ENCODE measurements at places on chromosomes 4 and X.

GRCh38 chrX:104172788-104173187, 6.5 kb downstream of the FAM199X start:
- H3K27ac ChIP-seq: no peak overlapping the region
- peaks cover 5% of the 10 kb centered on the region for H3K4me1 ChIP-seq
- H3K36me3 ChIP-seq: peaks cover 12% of the 10 kb centered on the region
- H3K4me3 ChIP-seq: no peak overlapping the region

GRCh38 chrX:131262738-131263679, 26.1 kb downstream of the IGSF1 start:
- DNase-seq: no peak
- H3K36me3 ChIP-seq: no peaks in the 10 kb centered on the region
- no peak overlapping the region for H3K4me3 ChIP-seq
- H3K4me1 ChIP-seq: no peaks in the 10 kb centered on the region
- no peak overlapping the region for H3K27ac ChIP-seq

- no peak overlapping the region for H3K4me3 ChIP-seq
- no peaks in the 10 kb centered on the region for H3K27me3 ChIP-seq
Measured at GRCh38 chr4:139642364-139642763, 23.3 kb upstream of the MGST2 start.

GRCh38 chr4:77123411-77123810, 33.6 kb upstream of the CCNG2 start:
- no peak overlapping the region for H3K4me3 ChIP-seq
- peaks cover 18% of the 10 kb centered on the region for H3K4me1 ChIP-seq
- H3K36me3 ChIP-seq: no peaks in the 10 kb centered on the region
- no peak overlapping the region for H3K27ac ChIP-seq

- no peak for DNase-seq
- H3K4me1 ChIP-seq: no peaks in the 10 kb centered on the region
- no peaks in the 10 kb centered on the region for H3K36me3 ChIP-seq
- no peaks in the 10 kb centered on the region for H3K27me3 ChIP-seq
- no peak overlapping the region for H3K27ac ChIP-seq
Measured at GRCh38 chr4:138702190-138702824, 313.3 kb upstream of the NOCT start.

DNA sequence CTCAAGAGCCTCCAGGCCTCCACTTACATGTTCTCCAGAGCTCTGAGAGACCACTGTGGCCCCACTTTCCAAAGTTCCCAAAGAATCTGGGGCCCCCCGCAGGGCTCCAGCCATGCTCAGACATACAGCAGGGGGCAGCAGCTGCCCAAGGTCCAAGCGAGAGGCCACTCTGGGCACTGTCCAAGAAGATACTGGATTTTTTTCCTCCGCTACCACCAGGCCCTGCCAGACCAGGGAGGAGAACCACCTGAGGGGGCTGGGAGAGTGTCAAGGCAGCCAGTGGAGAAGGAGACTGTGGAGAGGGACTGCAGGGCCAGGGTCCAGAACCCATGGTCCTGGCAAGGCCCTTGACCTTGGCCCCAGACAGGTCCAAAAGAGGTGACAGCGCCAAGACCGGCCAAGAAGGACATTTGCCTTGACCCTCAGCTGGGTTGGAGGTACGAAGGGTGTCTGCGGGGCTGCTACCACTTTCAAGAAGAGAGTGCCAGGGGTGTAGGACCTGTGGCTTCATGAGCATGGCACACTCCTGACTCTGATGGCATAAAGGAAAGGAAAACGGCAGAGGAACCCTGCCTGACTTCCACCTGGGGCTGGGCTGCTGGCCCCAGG, 5.3 kb downstream of the EMD start:
- H3K27ac ChIP-seq: no peak overlapping the region
- DNase-seq: no peak
- H3K4me1 ChIP-seq: peaks cover 10% of the 10 kb centered on the region
- H3K4me3 ChIP-seq: no peak overlapping the region
- H3K27me3 ChIP-seq: no peaks in the 10 kb centered on the region
- H3K36me3 ChIP-seq: peaks cover 4% of the 10 kb centered on the region

DNA sequence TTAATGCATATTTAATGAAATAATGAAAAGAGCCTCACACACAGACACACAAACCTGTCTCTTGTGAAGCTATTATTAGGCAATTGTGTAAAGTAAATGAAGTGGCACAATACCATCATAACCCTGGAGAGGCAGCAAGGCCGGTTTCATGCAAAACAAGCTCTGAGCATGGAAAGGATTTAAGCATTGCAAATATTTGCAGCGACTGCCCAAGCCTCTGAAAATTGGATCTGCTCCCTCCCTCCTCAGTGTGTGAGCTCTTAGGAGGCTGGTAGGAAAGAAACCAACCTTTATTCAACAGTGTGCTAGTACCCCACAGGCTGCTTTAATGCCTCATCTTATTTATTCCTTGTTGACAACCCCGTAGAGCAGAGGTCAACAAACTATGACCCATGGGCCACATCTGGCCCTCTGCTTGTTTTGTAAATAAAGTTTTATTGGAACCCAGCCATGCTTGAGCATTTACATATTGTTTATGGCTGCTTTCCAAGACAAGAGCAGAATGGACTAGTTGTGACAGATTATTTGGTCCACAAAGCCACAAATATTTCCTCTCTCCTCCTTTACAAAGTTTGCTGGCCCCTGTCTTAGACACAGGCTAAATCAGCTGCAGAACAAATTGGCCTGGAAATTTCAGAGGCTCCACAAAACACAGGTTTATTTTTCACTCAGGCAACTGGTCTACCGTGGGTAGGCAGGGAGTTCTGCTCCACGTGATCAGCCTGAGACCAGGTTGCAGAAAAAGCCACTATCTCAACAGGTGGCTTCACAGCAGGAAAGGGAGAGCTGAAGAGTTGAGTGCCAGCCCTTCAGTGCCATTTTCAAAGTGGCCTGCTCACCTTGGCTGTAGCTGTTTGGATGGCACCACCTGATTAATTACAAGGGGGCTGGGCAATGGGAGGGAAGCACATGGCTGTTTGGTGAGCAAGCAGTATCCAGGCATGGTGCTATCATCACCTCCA, 16.8 kb downstream of the RS1 start:
- no peak overlapping the region for H3K27ac ChIP-seq
- H3K4me3 ChIP-seq: no peak overlapping the region
- no peak for DNase-seq
- no peaks in the 10 kb centered on the region for H3K4me1 ChIP-seq

- H3K4me3 ChIP-seq: no peak overlapping the region
- no peak for DNase-seq
- H3K36me3 ChIP-seq: no peaks in the 10 kb centered on the region
- no peaks in the 10 kb centered on the region for H3K27me3 ChIP-seq
Measured at GRCh38 chr4:85854546-85854945, 379.6 kb downstream of the ARHGAP24 start.

GRCh38 chrX:666762-667720, 36.5 kb downstream of the SHOX start:
- no peaks in the 10 kb centered on the region for H3K27me3 ChIP-seq
- DNase-seq: no peak
- no peaks in the 10 kb centered on the region for H3K36me3 ChIP-seq
- H3K4me3 ChIP-seq: no peak overlapping the region
- no peaks in the 10 kb centered on the region for H3K4me1 ChIP-seq

DNA sequence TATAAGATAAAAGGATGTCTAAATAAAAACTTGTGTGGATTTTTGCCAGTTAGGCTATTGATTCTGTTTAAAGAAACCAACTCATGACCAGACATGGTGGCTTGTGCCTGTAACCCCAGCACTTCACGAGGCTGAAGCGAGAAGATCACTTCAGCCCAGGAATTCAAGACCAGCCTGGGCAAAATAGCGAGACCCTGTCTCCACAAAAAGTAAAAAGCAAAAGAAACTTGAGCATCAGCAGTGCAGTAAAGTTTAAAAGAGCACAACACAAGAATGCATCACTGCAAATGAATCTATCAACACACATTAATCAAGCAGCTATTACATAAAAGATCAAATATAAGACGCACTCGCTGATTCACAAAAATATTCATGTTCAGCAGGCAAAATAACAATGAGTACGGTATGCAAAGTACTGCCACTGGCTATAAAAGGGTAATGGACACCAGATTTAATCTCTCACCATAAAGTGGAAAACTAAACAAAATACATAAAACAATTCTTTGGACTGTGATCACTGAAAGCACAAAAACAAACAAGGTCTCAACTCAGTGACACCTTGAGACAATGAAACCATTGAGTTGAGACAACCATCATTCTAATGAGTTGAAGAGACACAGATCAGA, 41.3 kb downstream of the LRBA start:
- H3K36me3 ChIP-seq: no peaks in the 10 kb centered on the region
- no peak overlapping the region for H3K4me3 ChIP-seq
- peaks cover 23% of the 10 kb centered on the region for H3K4me1 ChIP-seq

DNA sequence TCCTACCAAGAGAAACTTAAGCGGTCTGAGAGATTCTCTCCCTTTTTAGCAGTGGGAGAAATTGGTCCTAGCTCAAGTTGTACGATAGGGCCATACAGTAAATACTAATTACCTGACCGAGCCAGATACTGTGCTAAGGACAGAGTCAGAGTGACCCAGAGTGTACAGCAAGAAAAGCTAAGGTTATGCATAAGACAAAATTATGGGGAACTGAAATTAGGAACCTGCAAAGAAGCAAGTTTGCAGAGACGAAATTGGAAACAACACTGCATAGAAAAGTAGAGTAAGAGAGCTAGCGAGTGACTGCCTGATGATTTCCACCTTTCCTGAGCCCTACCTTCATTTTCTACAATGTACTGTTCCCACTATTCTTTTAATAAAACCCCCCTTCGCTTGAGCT, 278.1 kb downstream of the NKX6-1 start:
- DNase-seq: no peak
- no peaks in the 10 kb centered on the region for H3K4me1 ChIP-seq
- H3K27me3 ChIP-seq: no peaks in the 10 kb centered on the region
- no peaks in the 10 kb centered on the region for H3K36me3 ChIP-seq
- no peak overlapping the region for H3K27ac ChIP-seq
- H3K4me3 ChIP-seq: no peak overlapping the region

GRCh38 chrX:18966624-18967023, 17.3 kb downstream of the PHKA2 start:
- no peaks in the 10 kb centered on the region for H3K4me1 ChIP-seq
- no peaks in the 10 kb centered on the region for H3K27me3 ChIP-seq
- no peak overlapping the region for H3K27ac ChIP-seq
- no peak for DNase-seq
- no peak overlapping the region for H3K4me3 ChIP-seq

GRCh38 chrX:46754586-46755061, 4.3 kb downstream of the SLC9A7 start:
- no peak overlapping the region for H3K27ac ChIP-seq
- no peak overlapping the region for H3K4me3 ChIP-seq
- H3K4me1 ChIP-seq: peaks cover 8% of the 10 kb centered on the region
- no peak for DNase-seq
- H3K27me3 ChIP-seq: no peaks in the 10 kb centered on the region

- H3K4me3 ChIP-seq: no peak overlapping the region
- no peaks in the 10 kb centered on the region for H3K36me3 ChIP-seq
Measured at GRCh38 chr4:145565328-145565727, 53.9 kb upstream of the MMAA start.

- no peak for DNase-seq
- H3K27me3 ChIP-seq: no peaks in the 10 kb centered on the region
- no peak overlapping the region for H3K4me3 ChIP-seq
- no peaks in the 10 kb centered on the region for H3K4me1 ChIP-seq
- no peak overlapping the region for H3K27ac ChIP-seq
Measured at GRCh38 chrX:77977095-77977494, 7.7 kb upstream of the PGAM4 start.

DNA sequence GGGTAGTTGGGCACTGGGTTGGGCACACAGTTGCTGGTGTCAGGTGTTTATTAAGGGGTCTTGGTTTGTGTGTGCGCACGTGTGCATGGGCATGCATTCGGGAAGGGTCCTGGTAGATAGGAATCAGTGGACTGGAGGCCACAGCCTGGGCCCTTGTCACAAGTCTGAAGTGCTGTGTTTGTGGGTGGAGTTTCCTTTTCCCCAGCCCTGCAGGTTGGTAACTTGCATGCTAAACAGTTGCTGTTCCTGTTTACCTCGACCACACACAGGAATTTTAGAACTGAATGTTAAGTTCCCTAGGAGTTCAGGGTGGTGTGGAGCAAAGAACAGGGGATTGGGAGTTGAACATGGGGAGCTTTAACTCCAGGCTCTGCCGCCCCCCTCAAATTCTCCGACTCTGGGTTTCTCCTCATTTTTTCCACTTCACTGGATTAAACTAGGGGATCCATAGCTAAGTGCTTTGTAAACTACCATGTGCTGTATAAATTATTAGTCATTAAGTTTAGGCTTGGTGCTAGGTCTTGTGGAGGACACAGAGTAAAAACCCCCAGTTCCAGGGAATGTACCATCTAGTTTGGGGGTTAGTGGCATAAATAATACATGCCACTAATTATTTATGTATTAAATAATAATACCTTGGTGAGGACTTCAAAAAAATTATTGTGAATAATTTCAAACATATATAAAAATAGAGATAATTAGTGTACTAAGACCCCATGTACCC, 49.0 kb downstream of the STARD8 start:
- no peak overlapping the region for H3K4me3 ChIP-seq
- H3K36me3 ChIP-seq: no peaks in the 10 kb centered on the region

DNA sequence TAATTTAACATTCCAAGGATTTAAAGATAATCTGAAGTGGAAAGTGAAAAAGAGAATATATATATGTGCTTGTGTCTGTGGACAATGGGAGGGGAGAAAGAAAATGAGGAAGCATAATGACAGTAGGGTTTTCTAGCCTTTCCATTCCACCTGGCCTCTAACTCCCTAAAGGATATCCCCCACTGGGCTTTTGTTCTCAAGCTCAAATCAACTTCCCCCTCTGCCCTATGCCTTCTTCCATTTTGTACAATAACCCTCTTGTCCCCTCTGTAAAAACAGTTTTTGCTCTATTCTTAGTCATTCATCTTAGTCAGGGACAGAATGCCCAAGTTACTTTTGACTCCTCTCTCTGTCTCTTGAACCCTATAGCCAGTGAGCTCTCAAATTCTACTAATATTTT, 23.6 kb downstream of the ANTXR2 start:
- H3K36me3 ChIP-seq: peaks cover 70% of the 10 kb centered on the region
- no peaks in the 10 kb centered on the region for H3K27me3 ChIP-seq
- peaks cover 9% of the 10 kb centered on the region for H3K4me1 ChIP-seq
- H3K27ac ChIP-seq: no peak overlapping the region
- no peak overlapping the region for H3K4me3 ChIP-seq

DNA sequence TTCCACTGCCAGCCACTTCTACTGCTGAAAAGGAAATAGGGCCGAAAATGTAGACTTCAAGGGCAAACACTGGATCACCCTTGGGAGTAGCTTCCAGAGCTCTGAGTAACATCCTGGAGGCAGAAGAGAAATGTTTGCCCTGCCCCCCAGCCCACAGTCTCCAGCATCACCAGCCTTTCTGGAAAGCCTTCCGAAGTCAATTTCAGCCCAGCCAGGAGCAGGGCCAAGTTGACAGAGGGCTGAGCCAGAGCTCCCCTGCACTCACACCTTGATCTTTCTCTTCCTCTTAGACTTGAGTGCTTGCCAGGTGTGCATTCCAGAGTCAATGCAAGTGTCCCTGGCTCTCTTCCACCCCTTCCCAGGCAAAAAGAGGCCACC, 35.2 kb downstream of the SLC25A5 start:
- H3K4me1 ChIP-seq: peaks cover 12% of the 10 kb centered on the region
- H3K36me3 ChIP-seq: no peaks in the 10 kb centered on the region
- H3K4me3 ChIP-seq: no peak overlapping the region
- no peak overlapping the region for H3K27ac ChIP-seq
- no peaks in the 10 kb centered on the region for H3K27me3 ChIP-seq
